ENCODE measurements at places on chromosomes 4 and X.

DNA sequence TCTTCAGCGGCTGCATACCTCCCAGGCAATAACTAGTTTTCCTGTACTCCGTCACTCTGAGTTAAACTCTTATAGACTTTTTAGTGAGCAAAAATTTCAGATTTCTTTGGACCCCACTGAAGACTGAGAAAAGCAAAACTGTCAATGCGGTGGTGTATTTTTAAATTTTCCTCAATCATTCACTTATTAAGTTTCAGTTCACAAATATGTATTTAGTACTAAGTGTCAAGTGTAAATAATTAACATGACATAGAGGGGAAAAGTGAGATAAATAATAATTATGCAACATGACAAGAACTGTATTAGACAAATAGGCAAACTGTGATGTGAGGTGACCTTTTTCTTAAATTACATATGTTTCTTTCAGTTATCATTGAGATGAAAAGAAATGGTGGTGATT, 124.4 kb downstream of the NAF1 start:
- DNase-seq, result no peak

DNA sequence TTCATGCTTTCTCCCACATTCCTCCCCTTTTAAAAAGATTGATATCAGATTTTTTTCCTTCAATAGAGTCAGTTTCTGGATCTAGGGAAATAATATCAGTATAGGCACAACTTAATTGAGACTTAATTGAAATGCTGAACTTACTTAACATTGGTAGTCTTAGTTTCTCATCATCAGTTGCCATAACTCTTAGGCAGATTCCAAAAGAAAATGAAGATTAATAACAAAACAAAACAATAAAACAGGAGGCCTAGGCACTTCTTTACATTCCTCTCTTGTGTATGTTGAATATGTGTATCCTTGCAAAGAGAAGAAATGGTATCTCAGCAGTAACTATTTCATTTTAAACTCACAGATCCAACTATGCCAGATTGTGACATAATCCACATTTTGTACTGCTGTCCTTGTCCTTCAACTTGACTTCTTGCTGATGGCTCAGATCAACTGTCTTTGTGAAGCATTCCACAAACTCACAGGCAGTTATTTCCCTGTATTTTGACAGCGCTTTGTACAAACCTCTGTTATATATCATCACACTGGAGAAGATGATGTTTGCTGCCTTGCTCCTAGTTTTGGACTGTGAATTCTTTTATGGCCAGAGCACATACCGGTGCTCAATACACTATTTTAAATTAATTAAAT, 9.1 kb upstream of the SLC9B2 start:
- DNase-seq, result no peak

GRCh38 chr4:99960648-99961047, 10.6 kb upstream of the H2AZ1 start:
- no peak for DNase-seq

DNA sequence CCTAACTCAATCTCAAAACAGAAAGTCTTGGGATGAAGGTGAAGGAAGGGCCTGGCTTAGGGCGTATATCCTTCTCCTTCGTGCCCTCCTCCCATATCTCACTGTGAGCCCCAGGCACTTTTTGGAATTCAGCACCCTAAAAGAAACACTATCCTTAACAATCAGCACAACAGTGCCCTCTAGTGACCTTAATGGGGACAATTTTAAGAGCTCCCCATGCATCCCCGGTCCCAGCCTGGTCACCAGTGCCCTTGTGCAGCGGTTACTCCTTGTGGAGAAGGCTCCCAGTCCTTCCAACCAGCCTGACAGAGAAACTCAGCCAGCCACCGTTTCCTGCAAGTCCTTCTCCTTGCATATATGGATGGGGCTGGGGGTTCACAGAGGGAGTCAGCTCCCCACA, 4.2 kb downstream of the PAK3 start:
- DNase-seq, result no peak

GRCh38 chrX:24241822-24242648, 71.8 kb downstream of the SUPT20HL2 start:
- DNase-seq, result no peak

DNA sequence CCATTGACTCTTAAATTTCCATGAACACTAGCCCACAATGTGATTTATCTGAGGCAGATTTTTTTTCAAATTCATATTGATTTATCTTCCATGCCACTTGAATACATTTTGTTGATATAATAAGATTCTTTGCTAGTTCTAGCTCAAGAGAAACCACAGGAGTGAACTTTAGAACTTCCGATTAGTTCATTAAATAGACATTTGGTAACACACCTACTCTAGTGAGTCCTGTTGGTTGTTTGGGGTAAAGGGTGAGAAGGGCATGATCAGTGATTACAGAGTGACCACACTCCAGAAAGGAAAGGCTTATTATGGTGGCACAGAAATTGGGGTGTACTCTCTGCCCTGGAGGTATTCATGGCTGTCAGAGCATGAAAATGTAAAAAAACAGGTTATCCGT, 120.4 kb downstream of the CDKL5 start:
- no peak for DNase-seq

DNA sequence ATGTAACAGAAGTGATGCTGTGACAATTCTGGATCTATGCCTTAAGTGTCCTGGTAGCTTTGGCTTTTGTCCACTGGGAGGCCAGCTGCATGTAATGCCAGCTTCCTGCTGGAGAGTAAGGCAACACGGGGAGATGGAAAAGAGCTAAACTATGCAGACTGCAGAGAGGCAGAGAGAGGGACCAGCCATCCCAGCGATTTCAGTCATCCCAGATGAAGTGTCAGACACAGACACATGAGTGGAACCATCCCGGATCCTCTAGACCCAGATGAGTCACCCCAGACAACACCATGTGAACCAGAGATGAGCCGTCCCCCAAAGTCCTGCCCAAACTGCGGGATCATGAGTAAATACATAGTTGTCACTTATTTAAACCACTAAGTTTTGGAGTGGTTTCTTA, 14.6 kb downstream of the SRPX start:
- DNase-seq, result no peak

GRCh38 chrX:49164589-49165360, 2.2 kb downstream of the MAGIX start:
- no peak for DNase-seq

- DNase-seq, result no peak
Observed at GRCh38 chr4:8582436-8582835, 2.2 kb downstream of the GPR78 start.

- DNase-seq, result no peak
Observed at GRCh38 chrX:13029887-13030771, 14.3 kb downstream of the FAM9C start.

DNA sequence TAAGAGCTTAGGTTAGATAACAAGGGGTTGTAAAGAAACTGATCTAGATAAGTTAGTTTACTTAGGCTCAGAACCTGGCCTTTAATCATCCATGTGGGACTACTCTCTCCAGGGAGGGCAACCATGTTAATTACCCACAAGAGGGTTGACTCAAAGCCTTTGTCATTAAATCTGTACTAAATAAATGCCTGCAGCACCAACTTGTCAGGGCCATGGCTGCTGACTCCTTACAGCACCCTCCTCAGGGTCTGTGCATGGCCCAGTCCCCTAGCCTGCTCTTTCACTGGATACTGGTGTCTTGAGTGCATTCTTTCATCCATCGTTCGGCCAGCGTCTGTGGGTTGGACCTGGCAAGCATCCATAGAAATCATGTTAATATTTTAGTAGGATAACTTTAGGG, 34.7 kb downstream of the CASP3 start:
- no peak for DNase-seq

DNA sequence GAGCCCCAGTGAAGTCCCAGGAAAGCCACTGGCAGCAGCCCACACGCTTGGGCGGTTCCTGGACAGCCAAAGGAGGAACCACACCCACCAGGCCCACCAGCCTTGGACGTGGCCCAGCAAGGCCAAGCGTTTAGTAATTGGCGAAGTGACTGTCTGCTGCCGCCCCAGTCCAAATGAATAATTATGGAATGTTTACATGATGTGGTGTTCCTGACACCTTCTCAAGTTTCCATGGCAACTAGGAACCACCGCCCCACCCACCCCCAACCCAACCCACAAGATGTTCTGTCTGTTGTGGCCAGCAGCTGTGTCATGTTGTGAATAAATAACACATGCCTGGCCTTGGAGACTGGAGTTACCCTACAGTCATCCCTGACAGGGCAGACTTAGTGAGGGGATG, 22.3 kb downstream of the APLN start:
- DNase-seq, result no peak

- DNase-seq, result no peak
Observed at GRCh38 chr4:31545755-31546154, 825.6 kb downstream of the PCDH7 start.

GRCh38 chrX:37553476-37553875, 18.0 kb upstream of the LANCL3 start:
- DNase-seq, result no peak

- DNase-seq, result no peak
Observed at GRCh38 chr4:80614319-80614718, 278.8 kb downstream of the CFAP299 start.

GRCh38 chr4:118957722-118958445, 69.2 kb downstream of the SYNPO2 start:
- no peak for DNase-seq

DNA sequence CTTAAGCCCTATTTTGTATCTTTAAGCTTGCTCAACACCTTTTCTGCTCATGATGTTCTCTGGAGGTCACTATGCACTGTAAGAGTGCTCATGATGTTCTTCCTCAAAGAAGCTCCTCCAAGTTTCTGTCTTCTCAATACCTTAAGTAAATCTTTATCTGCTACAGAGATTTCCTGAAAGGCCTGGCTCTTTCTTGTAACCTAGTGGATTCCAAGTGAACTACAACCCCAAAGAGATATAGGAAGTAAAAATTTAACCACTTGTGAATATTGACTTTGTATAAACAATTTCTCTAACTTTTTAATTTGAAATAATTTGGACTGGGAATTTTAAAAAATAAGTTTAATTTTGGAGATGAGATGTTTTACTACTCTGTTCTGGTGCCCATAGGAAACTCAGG, 39.3 kb upstream of the XK start:
- DNase-seq, result no peak

- DNase-seq, result no peak
Observed at GRCh38 chr4:183443655-183444213, 702 bp upstream of the CDKN2AIP start.

DNA sequence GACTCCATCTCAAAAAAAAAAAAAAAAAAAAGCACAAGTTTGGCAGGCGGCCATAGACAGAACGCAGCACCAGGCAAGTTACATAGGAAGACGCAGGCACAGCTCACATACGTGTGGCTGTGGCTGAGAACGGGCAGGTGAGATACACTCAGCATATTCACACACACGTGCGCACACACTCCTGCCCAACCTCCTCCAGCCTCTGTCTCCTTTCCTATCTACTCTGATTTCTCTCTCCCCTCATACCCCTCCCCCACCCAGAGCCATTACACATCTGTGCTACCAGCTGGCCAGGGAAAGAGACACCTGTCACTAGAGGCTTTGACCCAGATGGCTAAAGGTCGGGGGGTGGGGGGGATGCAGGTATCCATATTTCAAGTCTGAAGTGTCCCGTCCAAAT, 2.2 kb upstream of the SLC38A5 start:
- DNase-seq, result no peak

DNA sequence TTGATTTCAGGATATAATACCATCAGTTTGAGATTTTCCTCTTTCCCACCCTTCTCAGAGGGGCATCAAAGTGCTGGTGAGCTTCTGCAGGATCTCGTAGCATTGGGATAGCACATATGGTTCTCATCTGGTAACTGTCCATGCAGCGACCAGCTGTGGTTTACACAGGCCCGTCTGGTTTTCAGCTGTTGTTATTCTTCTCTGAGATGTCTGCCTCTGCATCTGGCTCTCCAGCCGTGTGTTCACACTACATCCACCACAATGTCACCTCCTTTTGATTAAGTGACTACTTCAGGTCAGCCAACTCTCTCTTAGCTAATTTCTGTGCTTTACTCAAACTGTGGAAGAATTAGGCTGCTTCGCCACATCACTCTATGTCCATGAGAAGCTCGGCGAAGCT, 676.7 kb upstream of the TENM3 start:
- DNase-seq, result no peak

DNA sequence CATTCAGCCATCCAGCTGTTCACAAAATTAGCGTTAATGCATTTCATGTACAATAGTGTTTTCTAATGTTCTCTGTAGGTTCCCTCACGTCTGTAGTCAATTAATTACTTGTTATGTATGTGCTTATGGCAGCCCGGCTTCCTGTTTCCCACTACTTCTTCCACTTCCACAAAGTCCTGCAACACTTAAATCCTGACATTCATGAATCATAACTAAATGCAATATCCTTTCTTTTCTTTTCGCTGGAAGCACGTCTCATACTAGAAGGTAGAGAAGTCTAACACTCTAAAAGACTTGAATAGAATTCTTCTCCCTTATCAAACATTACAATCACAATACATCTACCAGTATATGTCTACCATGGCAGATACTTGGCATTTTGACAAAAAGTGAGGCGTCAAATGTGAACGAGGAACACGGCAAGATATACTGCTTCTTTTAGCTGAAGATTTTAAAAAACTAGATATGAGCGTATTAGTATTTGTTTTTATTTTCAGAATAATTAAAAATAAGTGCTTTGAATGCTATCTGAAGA, 239.0 kb upstream of the DIAPH2 start:
- no peak for DNase-seq

GRCh38 chr4:41912546-41912945, 22.7 kb upstream of the TMEM33 start:
- no peak for DNase-seq

DNA sequence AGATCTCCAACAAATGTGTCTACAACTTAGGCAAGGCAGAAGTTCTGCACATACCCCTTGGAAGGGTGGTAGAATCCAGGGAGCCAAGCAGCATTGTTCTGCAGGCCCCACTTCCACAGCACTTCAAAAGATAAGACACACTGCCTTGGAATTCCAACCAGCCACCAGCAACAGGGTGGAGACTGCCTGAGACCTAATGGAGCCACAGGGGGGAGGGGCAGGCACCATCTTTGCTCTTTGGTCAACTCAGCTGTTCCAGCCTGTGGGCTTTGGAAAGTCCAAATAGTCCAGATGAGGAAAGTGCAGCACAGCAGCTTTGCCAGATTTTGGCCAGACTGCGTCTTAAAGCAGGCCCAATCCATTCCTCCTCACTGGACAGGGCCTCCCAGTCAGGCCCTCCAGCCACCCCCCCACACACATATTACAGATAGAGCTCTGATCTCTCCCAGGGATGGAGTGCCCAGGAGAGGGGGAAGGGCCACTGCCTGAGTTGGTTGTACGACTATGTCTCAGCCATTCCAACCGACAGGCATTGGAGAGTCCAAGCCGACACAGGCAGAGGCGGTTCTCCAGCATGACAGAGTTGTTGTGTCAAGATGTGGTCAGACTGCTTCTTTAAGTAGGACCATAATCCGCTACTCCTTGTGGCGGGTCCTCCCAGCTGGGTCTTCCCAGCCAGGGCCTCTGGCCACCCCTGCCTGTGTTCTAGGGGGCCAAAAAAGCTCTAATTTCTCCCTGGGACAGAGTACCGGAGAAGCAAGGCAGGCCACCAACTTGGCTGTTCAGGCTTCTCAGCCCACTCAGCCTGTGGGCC, 42.5 kb upstream of the ANTXR2 start:
- DNase-seq, result no peak

DNA sequence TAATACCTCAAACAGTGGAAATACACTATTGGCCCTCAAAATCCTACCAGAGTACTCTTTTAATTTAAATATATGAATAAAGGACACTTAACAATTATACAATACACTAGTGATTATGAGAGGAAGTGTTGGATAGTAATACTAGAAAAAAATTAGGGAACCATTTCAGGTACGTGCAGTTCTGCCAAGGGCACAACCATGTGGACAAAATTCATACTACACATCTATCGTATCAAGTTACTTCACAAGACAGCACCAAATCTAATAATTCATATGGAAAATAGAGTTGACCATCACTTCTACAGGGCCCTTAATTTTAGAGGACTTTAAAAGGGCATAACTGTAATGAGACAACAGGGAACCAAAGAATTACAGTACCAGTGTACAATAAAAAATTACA, 69.2 kb upstream of the ZCCHC13 start:
- no peak for DNase-seq

Measured in T-helper 17 cell (primary cell).